ENCODE measurements at places on chromosomes 6 and 20.

GRCh38 chr20:62887860-62888239 is 26.2 kb upstream of the TCFL5 start:
- no peak for DNase-seq

- no peak for DNase-seq
These were observed 30.1 kb downstream of the DUSP22 start for GRCh38 chr6:322259-322930.

GRCh38 chr20:44392776-44393607 is 37.5 kb downstream of the HNF4A start:
- DNase-seq: no peak

- no peak for DNase-seq
These were observed 36.3 kb upstream of the MRGBP start for GRCh38 chr20:62759981-62760431.

DNA sequence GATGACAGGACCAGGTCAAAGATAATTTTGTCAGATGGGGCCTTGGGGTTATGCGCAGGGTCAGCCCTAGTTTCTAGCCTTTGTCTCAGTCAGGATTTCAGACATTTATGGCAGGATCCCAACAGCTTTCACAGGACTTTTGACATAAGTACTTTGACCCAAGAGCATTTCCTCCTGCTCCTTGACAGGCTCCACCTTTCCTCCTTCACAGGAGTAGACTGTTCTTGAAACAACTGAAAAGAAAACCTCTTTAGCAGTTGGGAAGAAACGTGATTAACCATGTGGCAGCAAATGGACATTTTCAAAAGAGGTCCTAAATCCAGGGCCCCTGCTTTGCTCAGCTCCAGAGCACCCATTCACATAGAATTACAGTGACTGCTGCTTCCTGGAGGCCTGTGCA is 120.4 kb upstream of the MAP3K7 start:
- no peak for DNase-seq

- no peak for DNase-seq
These were observed 83.0 kb downstream of the MAP3K4 start for GRCh38 chr6:161074496-161075121.

DNA sequence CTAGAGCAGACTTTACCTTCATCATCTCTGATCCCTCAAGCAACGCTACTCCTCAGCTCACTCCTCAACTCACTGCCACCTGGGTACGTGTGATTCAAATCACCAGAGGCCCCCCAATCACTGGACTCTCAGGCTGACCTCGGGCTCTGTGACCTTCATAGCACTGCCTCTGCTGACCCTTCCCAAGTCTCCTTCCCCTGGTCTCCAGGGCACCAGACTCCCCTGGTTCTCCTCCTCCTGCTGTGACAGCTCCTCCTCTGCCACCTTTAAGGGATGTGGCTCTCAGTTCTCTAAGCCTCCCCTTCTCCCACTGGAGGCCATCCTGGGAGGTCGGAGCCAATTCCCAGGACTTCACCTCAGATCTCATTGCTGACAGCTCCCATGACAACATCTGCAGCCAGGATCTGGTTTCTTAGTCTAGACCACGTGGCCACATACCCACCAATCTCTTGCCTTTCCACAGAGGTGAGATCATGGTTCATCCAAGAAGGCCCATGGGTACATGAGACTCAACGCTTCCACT is 90.4 kb downstream of the NFATC2 start:
- no peak for DNase-seq

DNA sequence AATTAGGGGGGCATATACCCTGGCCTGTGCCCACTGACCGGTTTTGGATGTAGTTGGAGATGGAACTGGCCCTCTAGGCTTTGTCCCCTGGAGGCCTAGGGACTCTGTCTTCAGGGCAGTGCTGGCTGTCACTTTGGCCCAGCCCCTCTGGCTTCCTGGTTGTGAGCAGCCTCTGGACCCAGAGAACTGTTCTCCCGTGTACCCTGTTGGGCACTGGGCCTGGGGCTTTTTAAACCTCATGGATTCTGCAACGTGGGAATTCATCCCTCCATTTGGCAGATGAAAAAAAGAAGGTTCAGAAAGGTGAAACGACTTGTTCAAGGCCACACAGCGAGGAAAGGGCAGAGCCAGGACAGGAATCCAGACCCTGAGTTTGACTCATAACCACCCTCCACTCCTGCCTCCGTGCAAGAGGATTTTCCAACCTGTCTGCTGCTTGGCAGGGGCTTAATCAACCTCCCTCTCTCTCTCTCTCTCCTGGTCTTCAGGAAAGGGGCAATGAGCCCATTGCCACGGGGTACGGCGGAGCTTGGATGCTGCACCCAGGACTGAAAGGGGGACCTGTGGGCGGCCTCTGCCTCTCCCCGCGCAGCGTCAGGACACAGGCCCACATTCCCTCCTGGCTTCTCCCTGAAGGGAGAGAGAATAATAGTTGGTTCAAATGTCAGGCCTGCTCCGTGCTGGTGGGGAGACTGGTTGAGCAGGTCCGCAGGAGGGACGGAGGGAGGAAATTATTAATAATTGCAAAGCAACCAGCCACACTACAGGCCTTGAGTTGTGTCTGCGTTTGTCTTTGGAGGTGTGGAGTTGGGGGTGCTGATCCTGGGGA is 56.0 kb downstream of the CEBPB start:
- DNase-seq: no peak

GRCh38 chr6:75204217-75204958 is 1.5 kb downstream of the COL12A1 start:
- DNase-seq: peak; percentile 59

DNA sequence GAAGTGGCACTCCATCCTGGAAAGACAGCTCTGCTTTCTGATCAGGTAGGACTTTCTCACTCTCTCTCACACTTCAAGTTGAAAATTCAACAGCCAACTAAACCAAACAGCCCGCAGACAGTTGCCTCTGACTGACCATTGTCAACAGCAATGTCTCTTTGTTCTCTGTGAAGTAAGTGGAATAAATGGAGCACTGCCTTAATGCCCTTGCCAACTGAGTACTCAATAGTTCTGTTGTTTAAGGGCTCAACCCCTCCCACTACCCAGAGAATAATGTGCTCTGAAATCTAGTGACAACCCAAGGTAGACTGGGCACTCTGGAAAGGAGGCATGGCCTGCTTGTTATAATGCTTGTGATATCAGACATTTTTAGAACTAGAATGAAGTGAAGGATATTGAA is 16.8 kb upstream of the BCLAF1 start:
- no peak for DNase-seq

DNA sequence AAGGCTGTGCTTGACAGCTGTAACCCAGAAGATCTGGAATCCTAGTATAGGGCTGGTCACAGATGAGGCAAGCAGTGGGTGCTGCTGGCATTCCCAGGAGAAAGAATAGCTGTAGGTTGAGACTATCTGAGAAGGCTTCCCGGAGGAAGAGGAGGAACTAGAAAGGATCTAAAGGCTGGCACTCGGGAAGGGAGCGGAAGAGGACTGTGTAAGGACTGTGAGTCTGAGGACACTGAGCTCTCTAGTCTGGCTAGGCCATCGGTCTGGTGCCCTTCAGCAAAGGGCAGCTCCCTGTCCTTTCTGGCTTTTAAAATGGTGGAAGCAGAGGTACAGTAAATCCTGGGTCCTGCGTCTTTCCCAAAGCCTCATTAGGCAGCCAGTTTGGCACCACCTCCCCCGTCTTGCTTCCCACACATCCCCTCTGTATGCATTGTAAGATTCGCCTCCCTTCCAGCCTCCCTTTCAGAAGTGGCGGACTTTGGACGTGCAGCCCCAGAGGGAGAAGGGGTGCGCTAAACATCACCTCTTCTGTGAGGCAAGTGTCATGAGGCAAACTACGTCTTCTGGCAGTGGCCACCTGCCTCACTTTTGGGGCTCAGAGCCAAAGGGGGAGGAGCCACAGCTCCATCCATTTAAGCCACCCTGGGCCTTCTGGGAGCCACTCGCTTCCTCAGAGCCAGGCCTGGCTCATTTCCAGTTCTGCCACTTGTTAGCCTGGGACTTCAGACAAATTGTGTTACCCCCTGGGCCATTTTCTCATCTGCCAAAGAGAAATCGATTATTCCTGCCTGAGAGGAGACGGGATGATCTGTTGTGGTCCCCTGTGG is 8.6 kb downstream of the SNPH start:
- peak; percentile 95 for DNase-seq

DNA sequence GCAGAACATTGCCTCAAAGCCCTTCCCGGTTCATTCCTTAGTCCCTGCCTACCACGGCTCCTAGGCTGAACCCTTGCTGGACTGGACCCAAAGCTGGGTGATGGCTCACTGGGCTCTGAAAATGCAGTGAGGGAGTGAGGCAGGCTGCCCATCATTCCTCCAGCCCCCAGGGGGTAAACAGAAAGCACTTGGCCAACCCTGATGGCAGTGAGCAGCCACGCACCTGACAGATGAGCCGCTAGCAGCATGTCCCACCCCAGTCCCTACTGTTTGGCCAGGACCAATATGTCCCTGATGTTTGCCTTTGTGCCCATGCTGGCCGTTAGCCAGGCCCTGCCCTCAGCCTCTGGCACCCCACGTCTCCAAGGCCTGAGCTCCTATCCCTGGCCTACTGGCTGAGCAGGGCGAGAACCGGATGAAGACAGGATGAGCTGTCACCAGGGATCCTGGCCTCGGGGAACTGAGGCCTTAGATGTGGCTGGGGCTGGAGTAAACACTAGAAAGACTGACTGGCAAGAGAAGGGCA is 19.4 kb upstream of the BAK1 start:
- DNase-seq: peak; percentile 59

- no peak for DNase-seq
These were observed 19.0 kb downstream of the TUBB2A start for GRCh38 chr6:3138341-3138740.

- no peak for DNase-seq
These were observed 2.3 kb downstream of the LINC00237 start for GRCh38 chr20:21103582-21104465.

GRCh38 chr6:158399040-158399700 is 86.9 kb downstream of the TULP4 start:
- DNase-seq: no peak

DNA sequence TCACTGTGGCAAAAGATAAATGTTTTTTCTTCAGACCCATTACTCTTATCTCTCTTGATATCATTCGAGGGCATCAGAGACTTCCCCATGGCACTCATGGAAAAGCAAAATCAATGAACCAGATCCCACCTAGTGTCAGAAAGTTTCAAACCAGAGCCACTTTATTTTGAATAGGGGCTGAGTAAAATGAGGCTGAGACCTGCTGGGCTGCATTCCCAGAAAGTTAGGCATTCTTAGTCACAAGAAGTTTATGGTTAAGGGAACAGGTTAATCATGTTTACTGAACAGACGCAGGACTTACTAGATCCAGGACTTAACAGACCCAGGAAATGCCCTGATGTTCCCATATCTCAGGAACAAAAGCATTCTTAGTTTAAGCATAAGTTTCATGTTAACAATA is 369.9 kb downstream of the BTBD3 start:
- no peak for DNase-seq

DNA sequence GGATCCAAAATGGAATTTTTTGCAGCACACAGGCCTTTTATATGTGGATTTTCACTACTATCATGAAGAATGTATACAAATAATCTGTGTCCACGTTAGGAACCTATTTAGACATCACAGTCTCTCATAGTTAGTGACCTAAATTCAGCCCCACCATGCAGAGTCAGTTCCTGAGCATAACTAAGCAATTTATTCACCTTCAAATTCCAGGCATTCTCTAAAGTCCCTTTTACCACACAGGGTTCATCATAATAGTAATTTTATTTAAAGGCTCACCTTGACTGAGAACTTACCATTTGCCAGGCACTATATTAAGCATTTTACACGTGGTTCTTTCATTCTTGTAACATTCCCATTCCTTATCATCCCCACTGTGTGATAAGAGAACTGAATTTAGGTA is 353.8 kb downstream of the ARHGAP18 start:
- no peak for DNase-seq

DNA sequence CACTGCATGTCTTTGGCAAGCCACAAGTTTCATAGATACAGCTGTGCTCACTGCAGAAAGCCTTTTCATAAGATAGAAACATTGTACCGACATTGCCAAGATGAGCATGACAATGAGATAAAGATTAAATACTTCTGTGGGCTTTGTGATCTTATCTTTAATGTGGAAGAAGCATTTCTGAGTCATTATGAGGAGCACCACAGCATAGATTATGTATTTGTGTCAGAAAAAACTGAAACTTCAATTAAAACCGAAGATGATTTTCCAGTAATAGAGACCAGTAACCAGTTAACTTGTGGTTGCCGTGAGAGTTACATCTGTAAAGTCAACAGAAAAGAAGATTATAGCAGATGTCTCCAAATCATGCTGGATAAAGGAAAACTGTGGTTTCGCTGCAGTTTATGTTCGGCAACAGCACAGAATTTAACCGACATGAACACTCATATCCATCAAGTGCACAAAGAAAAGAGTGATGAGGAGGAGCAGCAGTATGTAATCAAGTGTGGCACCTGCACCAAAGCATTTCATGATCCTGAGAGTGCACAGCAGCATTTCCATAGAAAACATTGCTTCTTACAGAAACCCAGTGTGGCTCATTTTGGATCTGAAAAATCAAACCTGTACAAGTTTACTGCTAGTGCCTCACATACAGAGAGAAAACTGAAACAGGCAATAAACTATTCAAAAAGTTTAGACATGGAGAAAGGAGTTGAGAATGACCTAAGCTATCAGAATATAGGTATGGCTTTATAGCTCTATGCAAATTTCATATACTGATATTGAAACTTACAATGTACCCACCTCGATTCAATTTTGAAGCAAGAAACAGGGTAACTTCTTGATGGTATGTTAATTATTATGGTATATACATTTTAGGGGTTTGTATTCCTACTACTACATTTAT is 23.9 kb upstream of the BAG2 start:
- no peak for DNase-seq

- DNase-seq: no peak
These were observed 137.1 kb downstream of the CDC5L start for GRCh38 chr6:44524476-44525227.

- DNase-seq: peak; percentile 67
These were observed 8.8 kb upstream of the PERP start for GRCh38 chr6:138115877-138116660.

- DNase-seq: peak; percentile 14
These were observed 144.5 kb downstream of the CEBPB start for GRCh38 chr20:50335105-50335504.

GRCh38 chr6:154661768-154662167 is 71.4 kb upstream of the SCAF8 start:
- DNase-seq: no peak

- peak; percentile 0 for DNase-seq
These were observed 55.9 kb upstream of the HDDC2 start for GRCh38 chr6:125357515-125358256.

DNA sequence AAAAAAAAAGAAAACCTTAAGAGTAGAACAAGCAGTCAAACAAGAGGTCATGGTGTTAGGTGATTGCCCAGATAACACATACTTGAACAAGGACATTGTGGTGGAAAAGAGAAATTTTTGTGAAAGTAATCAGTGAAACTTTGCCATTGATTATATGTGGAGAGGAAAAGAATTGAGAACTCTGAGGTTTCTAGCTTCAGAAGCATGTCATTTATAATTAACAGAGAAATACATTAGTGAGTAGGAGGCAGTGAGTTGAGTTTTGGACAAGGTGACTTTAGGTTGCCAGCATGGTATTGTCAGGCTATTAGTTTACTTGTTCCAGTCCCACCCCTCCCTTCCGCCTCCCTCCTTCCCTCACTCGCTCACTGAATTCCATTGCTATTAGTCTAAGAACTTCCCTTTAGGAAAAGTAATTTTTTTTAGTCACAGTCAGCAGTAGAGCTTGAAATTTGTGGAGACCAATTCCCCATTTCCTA is 17.2 kb downstream of the TAB2 start:
- DNase-seq: no peak

Data from NCI-H1092 treated with DMSO at 0.1 percent for 48 hours (cell line).